ENCODE measurements at places on chromosomes 2 and 18.

GRCh38 chr2:120993661-120994060, 258.0 kb downstream of the GLI2 start:
- DNase-seq, result no peak

GRCh38 chr18:64398320-64398719, 249.4 kb upstream of the LINC00305 start:
- no peak for DNase-seq

DNA sequence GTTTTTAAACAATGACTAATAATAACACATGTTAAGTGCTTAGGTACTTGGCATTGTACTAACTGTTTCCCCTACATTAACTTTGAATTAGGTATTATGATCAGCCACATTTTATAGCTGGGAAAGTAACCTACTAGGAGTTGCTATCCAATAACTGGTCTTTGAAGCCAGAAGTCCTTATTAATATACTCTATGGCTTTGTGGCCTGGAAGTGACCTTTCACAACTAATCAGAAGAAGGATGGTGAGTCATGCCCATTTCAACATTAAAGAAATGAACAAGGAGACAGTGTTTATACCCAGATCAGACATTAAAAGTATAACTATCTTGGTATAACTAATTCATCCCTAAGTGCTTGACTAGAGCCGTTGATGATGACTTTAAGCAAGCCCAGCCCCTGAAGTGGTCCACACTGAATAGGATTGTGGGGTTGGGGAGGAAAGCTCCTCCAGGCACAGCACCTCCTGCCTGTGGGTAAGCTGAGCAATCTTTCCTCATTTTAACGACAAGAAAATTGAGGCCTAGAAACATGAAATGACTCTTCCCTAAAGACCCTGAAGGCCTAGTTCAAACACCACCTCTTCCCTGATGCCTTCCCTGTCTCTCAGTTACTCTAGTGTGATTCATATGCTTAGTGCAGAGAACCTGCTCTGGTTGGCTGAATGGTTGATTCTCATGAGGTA, 71.6 kb upstream of the RFX8 start:
- DNase-seq, result no peak

GRCh38 chr18:23228102-23229061, 93.1 kb downstream of the CABLES1 start:
- DNase-seq, result no peak

GRCh38 chr2:235563056-235563910, 69.4 kb downstream of the AGAP1 start:
- DNase-seq, result no peak

- no peak for DNase-seq
Observed at GRCh38 chr2:237341872-237342271, 72.1 kb downstream of the COL6A3 start.

DNA sequence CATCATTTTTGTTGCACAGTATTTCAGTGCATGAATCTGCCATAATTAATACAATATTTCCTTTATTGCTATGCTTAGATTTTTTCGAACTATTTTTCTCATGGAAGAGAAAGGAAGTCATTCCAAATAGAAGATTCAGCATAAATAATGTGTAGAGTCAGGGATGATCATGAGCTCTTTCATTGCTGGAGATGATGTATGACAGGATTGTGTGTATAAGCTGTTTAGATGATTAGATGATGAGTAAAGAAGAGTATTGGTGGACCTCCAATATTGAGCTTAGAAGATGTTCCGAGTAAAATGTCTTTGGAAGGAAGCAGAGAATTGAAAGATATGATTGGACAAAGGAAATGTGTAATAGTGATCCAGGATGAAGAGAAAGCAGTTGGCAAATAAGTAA, 364.5 kb downstream of the PARD3B start:
- no peak for DNase-seq

GRCh38 chr2:61471905-61472805, 1.3 kb upstream of the USP34 start:
- DNase-seq, result peak; percentile 57

DNA sequence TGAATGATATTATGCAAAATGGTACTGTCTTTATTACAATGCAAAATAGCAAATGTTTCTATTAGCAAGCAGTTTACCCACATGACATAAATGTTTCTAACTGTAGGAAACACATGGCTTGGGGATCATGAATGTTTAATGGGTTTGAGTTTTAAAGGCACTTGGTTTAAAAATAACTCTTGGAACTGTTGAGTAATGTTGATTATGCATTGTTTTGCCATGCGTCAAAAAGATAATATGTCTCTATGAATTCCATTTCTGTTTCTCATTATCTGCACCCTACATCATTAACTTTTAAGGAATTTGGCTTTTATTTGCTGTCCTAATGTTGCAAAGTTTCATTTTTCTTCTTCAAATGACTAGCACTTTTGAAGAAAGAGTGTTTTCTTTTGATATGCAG, 1355.5 kb downstream of the SUCLG1 start:
- DNase-seq, result no peak

DNA sequence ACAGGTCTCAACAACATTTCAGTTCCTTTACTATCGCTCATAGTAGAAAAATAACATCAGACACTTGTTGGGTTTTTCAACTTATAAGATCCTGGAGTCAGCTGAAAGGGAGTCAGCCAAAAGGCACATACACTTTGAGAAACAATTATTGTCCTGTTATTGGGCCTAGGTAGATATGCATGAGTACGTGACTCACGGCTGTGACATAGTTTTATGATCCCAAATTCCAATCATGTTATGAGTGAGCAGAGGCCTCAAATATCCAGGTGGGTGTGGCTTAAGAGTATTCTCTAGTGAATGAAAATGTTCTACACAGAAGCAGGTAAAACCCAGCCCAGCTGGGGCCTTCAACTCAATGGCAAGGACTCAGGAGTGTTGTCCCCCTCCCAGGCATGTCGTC, 27.2 kb downstream of the SERPINB8 start:
- DNase-seq, result no peak

GRCh38 chr2:213022987-213023386, 128.4 kb downstream of the IKZF2 start:
- DNase-seq, result no peak

DNA sequence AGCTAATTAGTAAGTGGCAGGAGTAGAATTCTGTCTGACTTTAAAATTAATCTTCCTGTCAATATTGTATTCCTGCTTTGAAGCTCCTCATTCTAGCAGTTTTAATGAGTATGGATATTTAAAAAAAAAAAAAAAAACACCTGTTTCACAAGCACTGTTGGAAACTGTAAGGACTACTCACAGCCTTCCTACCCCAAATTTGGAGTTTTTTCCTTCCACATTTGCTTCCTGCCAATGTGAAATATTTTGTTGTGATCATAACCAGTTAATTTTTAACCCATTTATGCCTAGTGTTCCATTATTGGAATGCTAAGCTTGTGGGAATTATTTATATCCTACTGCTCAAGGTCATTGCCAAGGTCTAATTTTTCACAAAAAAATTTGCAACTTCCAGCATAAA, 36.1 kb upstream of the SCYGR2 start:
- no peak for DNase-seq

GRCh38 chr2:8611700-8612099, 70.2 kb upstream of the ID2 start:
- DNase-seq, result no peak

DNA sequence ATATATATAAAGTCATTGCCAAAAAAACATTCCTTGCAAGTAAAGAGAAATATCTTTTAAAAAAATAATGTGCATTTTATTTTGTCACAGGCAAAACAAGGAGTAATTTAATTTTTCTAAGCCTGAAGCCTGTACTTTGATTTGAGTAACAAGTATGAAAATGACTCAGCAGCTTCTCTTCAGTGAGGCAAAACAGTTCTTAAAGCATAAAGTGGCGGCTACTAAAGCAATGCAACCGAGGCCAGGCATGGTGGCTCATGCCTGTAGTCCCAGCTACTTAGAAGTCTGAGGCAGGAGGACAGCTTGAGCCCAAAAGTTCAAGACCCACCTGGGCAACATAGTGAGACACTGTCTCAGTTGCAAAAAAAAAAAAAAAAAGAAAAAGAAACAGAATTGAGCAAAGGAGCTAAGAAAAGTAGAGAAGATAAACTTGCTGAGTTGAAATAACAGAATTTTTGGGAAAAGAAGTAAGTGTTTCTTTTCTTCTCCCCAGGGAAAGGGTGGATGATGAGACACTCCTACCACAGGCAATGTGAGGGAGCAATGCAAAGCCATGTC, 29.6 kb downstream of the DOK1 start:
- no peak for DNase-seq

- no peak for DNase-seq
Observed at GRCh38 chr2:150630587-150631235, 143.2 kb upstream of the RND3 start.

GRCh38 chr2:129847043-129847442, 132.4 kb upstream of the RAB6C start:
- DNase-seq, result no peak

DNA sequence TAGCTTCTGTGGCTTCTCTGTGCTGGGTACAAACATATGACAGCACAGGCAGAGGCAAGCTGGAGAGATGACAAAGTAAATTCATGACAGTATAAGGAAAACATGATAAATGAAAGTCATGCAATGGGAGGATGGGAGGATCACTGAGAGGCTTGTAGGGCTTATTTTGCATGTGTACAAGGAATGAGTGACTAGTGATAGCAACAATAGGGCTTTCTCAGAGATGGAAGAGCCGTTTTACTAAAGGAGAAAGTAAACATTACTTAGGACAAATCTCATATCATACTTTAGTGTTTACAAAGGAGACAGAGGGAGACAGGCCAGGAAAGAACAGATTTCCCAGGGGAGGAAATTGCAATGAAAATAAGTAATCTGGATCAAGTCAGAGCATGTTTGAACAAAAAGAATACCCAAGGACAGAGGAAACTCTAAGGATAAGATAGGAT, 82.5 kb upstream of the RBMS1 start:
- no peak for DNase-seq

DNA sequence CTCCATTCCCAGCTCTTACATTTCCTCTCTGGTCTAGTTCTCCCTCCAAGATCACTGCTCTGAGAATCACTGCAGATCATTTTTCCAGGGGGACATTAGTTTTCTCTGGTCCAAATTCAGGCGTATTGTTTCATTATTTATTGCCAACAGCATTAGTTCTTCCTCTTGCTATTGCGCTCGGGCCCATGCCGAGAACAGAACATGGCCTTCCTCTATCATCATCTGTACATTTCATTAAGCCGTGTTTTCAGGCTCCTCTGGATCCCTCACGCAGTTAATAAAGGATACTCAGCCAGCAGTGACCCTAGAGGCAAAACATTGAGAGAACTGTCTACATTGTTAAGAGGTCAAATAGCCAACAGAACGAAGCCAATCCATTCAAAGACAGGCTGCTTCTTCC, 63.9 kb downstream of the CCBE1 start:
- no peak for DNase-seq

GRCh38 chr18:56635007-56635406, 3.4 kb downstream of the TXNL1 start:
- DNase-seq, result no peak

DNA sequence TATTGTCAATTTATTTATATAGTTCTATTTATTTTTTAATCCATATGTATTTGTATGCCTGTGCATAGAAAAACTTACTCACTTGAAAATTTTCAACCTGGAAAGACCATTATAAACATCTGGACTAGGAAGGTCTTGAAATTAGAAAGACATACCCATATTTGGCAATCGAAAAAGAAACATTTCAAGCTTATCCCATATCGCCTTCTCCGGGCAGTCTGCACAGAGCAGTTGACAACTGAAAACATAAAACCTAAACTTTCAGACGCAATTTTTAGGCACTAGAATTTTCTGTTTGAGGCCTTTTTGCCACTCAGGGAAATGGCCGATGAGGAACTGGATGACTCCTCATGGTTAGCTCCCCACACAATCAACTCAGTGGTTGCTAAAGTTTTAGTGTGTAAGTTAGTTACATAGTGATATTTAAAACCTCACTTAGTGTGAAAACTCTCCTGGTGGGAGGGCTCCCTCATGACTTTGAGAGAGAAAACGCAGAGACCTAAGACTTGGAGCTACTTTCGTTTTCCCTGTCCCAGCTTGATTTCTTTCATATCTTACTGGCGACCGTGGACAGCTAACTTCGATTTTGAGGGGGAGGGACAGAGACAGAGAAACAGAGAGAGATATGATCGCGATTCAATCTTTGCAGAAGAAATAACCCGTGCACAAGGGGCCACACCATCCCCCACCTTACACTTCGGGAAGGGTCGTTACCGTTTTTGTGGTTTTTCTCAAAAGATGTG, 3.2 kb upstream of the HOXD12 start:
- no peak for DNase-seq

GRCh38 chr2:88545118-88545517, 82.1 kb downstream of the EIF2AK3 start:
- DNase-seq, result no peak

- DNase-seq, result peak; percentile 54
Observed at GRCh38 chr2:25700221-25700660, 26.9 kb upstream of the DTNB start.

- no peak for DNase-seq
Observed at GRCh38 chr2:43321446-43321845, 95.0 kb upstream of the ZFP36L2 start.

DNA sequence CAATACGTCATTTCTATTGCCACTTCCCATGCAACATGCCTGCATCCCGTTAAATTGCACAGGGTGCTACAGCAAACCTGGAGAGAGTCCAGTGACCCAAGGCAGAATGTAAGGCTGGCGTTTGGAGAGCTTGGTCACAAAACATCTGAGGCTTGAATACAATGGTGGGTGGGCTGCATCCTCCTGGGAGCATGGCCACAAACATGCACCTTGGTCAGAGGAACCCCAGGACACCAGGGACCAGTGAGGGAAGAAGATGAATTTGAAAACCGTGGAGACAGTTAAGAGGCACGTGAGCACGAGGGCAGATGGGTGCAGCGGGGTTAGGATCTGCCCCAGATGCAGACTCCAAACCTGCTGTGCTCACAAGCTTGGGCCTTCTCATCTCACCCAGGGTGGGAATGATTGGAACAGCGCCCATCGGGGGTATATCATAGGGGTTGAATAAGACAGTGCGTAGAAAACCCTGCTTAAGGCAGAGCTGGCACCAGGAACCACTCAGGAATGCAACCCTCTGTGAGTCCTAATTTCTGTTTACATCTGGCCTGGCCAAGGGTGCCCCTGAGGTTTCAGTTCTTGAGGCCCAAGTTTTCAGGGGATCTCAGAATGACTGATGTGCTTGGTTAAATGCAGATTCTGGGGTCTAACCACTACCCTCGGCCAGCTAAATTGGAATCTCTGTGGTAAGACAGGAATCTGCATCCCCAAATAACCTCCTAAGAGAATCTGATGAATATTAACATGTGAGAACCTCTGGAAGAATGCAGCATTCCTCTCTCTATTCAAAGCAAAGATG, 97.2 kb downstream of the ARL4C start:
- DNase-seq, result no peak

DNA sequence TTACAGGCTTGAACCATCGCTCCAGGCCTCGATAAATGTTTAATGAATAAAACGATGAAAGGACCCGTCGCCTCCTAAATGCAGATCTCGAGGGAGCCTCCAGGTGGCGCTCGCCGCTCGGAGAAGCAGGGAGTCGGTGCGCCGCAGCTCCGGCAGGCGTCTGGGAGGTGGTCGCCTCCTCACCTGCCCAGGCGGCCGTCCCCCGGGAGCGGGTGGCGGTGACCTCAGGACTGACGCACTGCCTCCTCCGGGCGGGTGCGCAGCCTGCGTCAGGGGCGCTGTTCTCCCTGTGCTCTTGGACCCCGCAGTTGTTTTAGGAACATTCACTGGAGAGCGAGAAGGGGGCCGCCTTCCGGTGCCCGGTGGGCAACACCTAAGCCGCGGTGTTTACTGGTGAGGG, 38.6 kb upstream of the POLE4 start:
- DNase-seq, result peak; percentile 65

Data from CD4-positive, alpha-beta T cell treated with Interleukin-17A for 1 hour (primary cell).